ENCODE measurements at places on chromosomes 13 and 19. TPM values are rescaled to one million over a fixed set of nuclear protein-coding genes. Genes with fewer than 3 reads are reported as not detected.

GRCh38 chr13:69458013-69458412, 649.6 kb upstream of the ATXN8OS start:
- DNase-seq: no peak

Gene OR7A10
- not detected for total RNA-seq

DNA sequence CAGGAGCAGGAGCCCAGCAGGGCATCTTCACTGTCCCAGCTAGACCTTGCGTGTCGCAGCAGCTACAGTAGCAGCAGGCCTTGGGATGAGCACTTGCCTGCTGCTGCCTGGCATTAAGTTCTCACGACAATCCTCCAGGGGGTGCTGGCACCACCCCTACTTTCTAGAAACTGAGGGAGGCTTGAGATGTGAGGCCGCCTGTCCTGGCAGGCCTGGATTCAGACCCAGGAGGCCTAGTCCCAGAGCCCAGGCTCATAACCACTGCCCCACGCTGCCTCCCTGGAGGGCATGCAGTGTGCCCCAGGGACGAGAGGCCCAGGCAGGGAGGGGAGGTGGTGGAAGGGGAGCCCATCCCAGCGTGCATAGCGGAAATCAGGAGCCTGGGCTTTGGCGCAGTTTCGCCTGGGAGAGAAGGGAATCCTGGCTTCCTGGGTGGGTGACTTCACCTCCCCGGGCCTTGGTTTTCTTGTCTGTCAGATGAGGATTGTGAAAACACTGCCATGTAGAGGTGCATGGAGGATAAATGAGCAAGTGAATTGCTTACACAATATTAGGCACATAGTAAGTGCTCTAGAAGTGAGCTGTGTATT, 26.1 kb downstream of the PPP5C start:
- no peak for DNase-seq

GRCh38 chr13:99323488-99323887, 16.3 kb upstream of the GPR183 start:
- no peak for DNase-seq

Gene RASGRP4
- total RNA-seq: 0.73 TPM

Gene ZNF829
- total RNA-seq: 7.0 TPM

- no peak for DNase-seq
Measured at GRCh38 chr19:3192228-3192635, 6.5 kb downstream of the NCLN start.

DNA sequence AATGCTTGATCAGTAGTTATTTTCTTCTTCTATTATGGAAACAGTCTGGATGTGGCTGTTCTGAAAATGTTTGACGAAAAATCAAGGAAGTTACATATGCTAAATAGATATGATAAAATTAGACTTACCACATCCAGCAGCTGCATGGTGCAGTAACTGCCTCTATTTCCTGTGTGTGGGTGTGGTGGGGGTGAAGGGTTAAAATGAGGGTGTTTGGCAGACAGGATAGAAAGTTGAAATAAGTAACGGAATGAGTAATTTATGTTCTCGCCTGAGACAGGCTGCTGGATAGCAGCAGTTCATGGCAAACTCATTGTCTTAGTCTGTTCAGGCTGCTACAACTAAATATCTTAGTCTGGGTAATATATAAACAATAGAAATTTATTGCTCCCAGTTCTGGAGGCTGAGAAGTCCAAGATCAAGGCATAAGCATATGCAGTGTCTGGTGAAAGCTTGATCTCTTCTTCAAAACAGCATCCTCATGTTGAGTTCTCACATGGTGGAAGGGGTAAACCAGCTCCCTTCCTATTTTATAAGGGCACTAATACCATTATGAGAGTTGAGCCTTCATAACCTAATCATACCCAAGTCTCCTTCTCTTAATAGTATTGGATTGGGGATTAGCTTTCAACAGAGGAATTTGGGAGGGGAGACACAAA, 1248.9 kb downstream of the SLITRK5 start:
- DNase-seq: no peak

DNA sequence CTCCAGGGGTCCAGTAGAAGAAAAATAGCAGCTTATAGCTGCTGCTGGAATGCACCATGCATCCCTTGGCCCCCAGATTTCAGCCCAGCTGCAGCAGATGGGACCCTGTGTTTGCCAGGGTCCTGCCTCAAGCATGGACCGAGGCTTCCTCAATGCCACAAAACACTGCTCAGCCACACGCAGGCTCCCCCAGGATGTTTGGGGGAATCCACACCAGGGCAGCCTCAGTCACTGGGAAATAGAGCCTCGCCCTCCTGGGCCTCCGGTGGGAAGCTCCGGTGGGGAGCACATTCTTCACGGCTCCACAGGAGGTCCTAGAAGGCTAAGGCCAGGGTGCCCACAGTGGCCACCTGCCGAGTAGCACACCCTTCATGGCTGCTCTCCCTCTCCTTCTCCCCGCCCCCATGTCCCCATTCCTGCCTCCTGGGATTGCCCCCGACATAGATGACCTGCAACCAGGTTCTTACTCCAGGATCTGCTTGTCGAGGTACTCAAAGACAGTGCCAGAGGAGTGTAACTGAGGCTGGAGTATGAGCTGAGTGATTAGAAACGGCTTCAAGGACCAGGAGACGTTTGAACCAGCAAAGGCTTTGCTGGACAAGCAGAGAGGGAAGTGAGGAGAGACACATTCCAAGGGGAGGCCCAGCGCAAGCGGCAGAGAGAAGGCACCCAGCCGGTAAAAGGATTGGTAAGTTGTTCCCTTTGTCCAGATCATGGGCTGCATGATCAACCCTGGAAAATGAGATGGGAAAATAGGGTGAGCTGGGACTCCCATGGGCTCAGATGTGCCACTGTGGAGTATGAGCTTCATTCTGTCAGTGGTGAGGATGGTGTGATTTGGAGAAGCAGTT, 110.7 kb upstream of the UQCRFS1 start:
- DNase-seq: no peak

DNA sequence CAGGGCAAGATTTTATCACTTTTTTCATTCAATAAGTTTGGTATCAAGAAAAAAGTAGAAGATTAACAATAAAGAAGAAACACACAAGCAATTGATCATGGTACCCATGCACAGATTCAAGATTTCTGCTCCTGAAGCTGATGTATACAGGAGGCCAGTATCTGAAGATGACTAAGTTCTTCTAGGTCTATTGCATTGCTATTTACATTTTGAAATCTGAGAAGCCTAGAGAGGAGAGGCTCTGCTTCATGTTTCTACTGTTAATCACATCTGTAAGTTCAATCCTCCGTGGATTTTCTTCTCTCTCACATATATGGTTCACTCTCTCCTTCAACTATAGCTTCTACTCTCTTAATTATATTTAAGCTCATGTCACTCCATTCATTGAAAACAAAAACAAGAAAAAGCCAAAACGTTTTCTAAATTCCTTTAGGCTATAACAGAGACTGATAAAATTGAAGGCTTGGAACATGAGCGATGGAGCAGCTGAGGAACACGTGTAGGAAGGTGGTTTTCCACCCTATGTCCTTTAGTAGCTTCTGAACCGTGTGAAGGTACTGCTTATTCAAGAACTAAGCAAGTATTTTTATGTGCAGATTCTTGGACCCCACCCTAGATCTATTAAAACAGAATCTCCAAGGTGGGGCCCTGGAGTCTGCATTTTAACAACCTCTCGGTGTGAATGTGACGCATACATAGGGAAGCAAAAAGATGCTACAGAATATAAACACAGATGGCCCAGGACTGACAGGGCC, 198.2 kb downstream of the EFNB2 start:
- DNase-seq: no peak

Gene CYP2A6
- total RNA-seq: not detected

DNA sequence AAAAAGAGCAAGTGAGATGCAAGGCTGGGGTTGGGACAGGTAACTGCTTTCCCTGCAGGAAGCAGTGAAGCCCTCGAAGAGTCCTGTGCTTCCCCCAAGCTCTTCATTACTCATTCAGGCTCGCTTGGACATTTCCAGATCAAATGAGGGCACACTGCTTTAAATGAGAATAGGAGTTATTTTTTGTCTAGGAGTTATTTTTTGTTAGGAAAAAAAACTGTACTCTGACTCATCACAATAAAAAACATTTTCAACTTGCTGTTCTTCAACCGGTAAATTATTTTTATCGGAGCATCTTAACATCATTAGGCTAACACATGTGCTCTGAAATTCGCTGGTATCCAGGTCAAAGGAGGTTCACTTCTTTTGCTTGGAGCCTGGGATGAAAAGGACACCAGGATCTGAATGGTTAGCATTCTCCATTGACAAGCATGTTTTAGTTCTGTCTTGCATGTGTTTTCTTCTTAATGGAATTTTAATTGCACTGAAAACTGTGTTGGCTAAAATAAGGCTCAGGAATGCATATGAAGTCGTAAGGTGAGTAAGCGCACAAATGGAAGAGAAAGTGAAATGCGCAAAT, 80.7 kb upstream of the STK24 start:
- DNase-seq: no peak

- DNase-seq: no peak
Measured at GRCh38 chr13:110399801-110400200, 92.7 kb downstream of the COL4A2 start.

DNA sequence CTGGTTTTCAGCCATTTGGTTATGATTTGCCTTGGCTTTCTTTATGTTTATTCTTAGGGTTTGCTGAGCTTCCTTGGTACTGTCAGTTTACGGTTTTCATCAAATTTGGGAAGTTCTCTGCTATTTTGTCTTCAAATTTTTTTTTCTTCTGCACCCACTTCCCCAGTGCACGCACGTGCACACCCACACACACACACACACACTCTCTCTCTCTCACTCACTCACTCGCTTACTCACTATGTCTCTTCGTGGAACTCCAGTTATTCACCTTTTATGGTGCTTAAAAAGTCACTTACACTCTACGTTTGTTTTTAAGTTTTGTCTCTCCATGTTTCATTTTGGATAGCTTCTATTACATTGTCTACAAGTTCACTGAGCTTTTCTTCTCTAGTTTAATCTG, 7.1 kb downstream of the AKAP11 start:
- no peak for DNase-seq

DNA sequence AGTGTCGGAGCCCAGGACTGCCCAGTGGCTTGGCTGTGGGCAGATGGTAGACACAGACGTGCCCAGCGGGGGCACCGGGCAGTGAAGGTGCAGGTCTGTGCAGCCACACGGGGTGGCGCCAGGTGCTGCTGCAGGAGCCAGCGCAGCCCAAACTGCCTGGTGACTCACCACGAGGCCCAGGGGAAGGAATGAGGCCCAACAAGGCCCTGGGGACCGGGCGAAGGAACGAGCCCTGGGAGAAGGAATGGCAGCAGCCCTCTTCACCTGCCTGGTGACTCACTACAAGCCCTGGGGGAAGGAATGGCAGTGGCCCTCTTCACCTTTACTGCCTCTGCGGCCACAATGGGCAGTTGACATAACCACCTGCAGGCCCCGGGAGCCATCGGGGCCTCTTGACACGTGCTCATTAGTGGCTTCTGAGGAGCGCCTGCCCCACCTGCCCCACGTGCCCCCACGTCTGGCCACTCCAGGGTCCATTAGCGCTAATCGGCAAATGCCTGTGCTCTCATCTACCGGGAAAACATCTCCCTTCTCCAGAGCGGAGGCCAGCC, 9.3 kb downstream of the MED16 start:
- no peak for DNase-seq

Gene TGDS
- 21.3 TPM for total RNA-seq

Gene SIGLEC6
- not detected for total RNA-seq

Gene ZSCAN4
- total RNA-seq: not detected

GRCh38 chr13:20219577-20219976, 12.5 kb downstream of the GJB6 start:
- no peak for DNase-seq

DNA sequence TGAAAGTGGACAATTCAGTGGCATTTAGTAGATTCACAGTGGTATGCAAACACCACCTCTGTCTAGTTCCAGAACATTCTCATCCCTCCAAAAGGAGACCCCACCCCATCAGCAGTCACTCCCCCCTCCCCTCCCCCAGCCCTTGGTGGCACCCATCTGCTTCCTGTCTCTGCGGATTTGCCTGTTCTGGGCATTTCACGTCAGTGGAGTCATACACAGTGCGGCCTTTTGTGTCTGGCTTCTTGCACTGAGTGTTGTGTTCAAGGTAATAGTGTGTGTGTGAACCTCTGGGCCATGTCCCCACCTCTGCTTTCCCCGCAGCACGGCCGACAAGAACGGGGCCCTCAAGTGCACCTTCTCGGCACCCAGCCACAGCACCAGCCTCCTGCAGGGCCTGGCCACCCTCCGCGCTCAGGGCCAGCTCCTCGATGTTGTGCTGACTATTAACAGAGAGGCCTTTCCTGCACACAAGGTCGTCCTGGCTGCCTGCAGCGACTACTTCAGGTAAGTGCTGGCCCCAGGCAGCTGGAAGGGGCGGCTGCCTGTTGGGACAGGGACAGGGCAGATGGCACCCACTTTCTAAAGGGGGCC, 19.4 kb upstream of the CRTC1 start:
- DNase-seq: no peak

Gene KLK4
- 0.48 TPM for total RNA-seq

GRCh38 chr13:93965587-93965986, 513.9 kb downstream of the DCT start:
- DNase-seq: no peak

Gene ZNF525
- total RNA-seq: 14.7 TPM

DNA sequence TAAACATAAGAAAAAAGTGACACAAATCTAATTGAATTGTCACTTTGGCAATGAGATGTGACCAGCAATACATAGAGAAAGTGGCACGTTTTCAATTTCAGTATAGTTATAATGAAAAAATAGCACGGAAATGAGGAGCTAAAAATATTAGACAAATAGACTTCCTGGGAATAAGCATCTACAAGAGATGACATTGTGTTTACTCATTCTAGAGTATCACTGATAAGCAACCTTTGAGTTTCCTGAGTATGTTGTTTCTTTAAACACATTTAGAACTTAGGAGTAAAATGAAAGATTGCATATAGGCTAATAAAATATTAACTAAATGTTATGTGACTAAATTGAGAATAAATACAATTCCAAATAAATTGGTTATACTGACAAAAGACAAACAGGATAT, 207.1 kb upstream of the SLITRK6 start:
- no peak for DNase-seq

DNA sequence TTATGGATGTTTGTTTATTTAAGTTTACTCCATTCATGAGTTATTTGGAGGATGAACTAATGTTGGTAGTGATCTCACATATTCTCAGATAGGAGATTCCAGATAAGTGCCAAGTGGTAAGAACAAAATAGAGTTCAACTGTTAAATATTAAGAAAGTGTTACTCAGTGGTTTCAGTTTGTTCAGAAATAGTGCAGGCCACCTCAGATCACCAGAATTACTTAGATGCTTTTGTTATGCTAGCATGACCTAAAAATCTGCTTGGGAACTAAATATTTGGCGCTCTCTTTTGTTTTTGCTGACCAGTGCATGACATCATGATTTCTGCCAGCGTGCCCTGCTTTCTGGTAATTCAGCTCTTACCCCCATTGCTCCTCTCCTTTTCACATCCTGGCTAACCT, 15.6 kb downstream of the CLDN10 start:
- no peak for DNase-seq

- DNase-seq: no peak
Measured at GRCh38 chr19:37909661-37910199, 2.7 kb downstream of the SIPA1L3 start.

DNA sequence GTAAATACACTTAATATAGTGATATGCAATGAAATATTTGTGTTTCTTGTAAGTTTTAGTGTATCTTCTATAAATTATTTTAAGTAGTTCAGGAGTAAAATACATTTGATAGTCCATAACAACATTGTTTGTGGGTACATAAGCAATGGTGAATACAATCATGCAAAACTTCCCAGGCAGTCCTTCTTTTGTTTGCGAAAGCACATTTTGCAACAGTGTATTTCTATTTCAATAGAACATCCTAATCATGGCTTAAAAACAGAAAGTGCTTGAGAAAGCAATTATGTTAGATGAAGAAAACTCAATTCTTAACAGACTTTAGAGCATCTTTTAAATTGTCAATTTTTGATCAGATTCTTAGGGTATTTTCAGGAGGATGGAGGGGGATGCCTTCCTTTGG, 155.6 kb downstream of the POSTN start:
- DNase-seq: no peak
